Activated naive CD4-positive, alpha-beta T cell treated with Interleukin-2 at 50 U/mL for 16 hours (primary cell): ENCODE measurements at places on chromosomes 3 and 15.

DNA sequence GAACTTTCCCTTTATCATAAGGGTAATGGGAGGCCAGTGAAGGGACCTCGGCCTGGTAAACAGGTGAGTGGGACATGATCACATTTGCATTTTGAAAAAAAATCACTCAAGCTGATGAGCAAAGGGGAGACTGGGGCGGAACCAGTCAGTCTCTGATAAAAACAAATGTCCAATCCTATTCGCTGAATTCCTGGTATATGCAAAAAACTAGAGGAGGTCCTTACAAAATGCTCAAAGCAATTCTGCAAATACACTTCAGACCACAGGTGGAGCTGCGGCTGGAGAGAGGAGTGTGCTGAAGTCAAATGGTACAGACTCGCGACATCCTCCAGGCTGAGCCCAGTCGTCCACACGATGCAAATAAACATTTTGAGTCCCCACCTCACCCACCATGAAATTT lies 166.7 kb downstream of the FOXP1 start:
- no peak for DNase-seq

DNA sequence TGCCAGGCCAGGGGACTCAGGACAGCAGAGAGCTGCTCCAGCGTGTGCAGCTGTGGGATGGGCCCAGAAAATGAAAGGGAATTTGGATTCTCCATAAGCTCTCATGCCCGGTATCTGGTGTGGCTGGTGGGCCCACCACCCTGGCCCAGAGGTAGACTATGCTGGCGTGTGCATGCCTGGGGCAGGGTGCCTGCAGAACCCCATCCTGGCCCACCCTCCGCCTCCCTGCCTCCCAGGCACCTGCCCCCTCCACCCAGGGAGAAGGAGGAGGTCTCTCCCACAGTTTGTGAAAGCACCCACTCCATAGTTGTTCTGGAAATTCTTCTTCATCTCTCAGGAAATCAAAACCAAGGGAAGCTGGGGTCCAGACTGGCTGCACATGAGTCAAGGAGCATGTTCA lies 112.9 kb downstream of the ADCY5 start:
- DNase-seq: no peak

GRCh38 chr15:34640661-34641060 lies 57.2 kb upstream of the GOLGA8B start:
- DNase-seq: no peak

- DNase-seq: peak; percentile 86
These were observed 79.7 kb upstream of the CHD2 start for GRCh38 chr15:92820236-92821021.

- DNase-seq: no peak
These were observed 50.7 kb downstream of the CSNK1G1 start for GRCh38 chr15:64305261-64305660.

GRCh38 chr3:26636096-26636727 lies 13.6 kb downstream of the LRRC3B start:
- DNase-seq: no peak

DNA sequence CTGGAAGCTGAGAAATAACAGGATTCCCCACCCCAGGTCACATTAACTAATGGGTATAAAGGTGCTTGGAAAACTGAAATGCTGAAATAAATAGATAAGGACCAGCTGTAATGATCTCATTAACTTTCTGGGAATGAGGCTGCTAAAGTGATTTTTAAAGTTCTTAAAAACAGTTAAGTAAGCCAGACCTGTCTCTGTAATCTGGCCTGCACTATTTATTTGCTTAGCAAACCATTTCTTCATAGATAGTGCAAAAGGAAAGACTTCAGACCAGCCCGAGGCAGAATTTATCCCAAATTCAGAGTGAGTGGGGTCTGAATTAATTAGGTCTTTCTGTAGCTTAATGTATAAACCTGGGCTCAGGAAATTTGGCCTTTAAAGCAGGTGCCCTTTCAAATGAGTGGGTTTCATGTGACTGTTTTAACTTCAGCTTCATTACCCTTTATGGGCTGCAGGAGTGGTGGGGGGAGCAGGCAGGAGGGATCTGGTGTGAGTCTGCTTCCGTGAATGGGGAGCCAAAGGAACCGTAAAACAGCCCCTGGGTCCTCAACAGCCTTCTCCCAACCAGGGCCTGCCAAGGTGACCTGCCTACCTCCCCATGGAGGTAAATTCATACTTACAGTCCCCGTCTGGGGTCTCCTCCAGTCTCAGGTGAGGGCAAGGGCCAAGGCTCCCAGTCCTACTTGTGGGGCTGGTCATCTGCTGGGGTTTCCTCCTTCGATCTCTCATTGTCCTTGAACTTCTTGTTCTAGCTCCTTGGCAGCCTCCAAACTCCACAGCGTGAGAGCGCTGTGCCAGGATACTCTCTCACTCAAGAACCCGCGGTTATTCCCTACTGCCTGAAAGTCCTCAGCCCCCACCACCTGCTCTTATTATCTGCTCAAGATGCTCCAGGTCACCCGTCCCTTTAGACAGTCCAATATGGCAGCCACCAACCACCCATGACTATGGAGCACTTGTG lies 31.2 kb downstream of the MAGEF1 start:
- no peak for DNase-seq

DNA sequence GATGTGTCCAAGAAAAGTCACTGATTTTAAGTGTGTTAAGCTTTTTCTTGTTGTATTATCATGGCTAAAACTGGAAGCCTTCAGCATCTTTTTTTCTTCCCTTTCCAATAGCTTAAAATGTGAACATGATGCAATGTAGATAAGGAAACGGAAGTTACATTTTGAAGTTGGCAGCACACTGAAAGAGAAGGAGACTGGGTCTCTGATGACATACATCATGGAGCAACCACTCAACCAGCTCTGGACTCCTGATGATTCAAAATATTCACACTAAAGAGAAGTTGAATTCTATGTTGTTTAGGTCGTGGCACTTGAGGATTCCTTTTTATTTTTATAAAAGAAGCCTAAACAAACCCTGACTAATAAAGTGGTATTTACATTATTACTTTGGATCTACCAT lies 488.3 kb upstream of the ALCAM start:
- DNase-seq: no peak

- no peak for DNase-seq
These were observed 22.7 kb downstream of the EXD1 start for GRCh38 chr15:41207687-41208448.

GRCh38 chr3:153209596-153209995 lies 47.6 kb downstream of the RAP2B start:
- DNase-seq: no peak

DNA sequence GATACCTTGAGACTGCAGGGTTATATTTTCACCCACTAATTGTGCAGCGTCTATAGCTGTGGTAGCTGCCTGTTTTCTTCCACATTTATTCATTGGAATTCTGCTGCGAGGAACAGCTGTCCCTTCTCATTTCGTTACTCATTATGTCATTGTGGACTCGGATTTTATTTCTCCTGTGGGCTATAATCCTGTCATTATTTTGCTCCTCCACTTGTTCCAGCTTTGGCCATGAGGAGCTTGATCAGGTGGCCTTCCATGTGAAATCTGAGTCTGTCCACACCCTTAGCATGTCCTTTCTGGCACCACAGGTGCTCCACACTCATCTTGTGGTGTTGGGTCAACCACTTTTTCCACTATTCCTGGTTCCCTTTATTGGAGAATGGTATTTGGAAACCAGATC lies 14.8 kb downstream of the LYSMD4 start:
- no peak for DNase-seq

DNA sequence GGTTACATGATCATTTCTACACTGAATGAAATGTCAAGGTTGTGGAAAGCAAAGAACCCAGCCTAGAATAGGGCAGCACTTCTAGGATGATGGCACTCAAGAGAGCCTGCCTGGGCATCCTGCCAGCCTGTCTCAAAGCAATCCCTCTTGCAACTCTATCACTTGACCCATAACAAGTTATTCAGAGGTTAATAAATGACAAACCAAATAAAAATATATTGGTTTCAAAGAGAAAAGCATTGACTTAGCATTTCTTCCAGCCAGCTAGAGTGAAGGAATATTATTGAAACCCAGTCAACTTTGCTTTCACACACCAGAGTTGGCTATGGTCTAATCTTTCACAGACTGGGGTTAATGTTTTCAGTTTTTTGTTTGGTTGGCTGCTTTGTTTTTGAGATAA lies 214.6 kb upstream of the UBE2E2 start:
- no peak for DNase-seq

- DNase-seq: no peak
These were observed 612.2 kb upstream of the GOLIM4 start for GRCh38 chr3:168707900-168708299.

GRCh38 chr3:169489775-169490546 lies 173.6 kb downstream of the MECOM start:
- DNase-seq: no peak

- no peak for DNase-seq
These were observed 8.3 kb downstream of the CA12 start for GRCh38 chr15:63373330-63373729.

DNA sequence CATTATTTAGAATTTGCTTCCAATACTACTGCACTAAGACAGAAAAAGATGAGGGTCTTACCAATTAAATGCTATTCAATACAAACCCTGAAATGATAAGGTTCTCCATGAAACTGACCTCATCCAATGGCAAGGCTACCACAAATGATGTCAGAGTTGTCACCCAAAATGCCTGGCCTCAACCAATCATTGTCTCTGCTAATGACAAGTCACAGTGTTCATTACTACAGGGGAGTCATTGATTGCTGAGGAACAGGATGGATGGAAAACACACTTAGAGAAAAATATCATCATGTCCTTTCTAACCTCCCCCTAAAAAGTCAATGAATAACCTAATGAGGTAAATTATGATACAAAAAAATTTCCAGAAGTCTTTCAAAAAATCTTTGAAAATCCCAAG lies 91.0 kb downstream of the FOXP1 start:
- DNase-seq: no peak

GRCh38 chr3:143429628-143430514 lies 310.3 kb downstream of the CHST2 start:
- no peak for DNase-seq
